ENCODE measurements at places on chromosomes 7 and 10.

GRCh38 chr10:44466236-44466635, 81.3 kb upstream of the CXCL12 start:
- H3K27ac ChIP-seq, result no peak overlapping the region
- H3K4me3 ChIP-seq, result no peak overlapping the region
- DNase-seq, result no peak
- H3K27me3 ChIP-seq, result no peaks in the 10 kb centered on the region
- H3K4me1 ChIP-seq, result no peaks in the 10 kb centered on the region

DNA sequence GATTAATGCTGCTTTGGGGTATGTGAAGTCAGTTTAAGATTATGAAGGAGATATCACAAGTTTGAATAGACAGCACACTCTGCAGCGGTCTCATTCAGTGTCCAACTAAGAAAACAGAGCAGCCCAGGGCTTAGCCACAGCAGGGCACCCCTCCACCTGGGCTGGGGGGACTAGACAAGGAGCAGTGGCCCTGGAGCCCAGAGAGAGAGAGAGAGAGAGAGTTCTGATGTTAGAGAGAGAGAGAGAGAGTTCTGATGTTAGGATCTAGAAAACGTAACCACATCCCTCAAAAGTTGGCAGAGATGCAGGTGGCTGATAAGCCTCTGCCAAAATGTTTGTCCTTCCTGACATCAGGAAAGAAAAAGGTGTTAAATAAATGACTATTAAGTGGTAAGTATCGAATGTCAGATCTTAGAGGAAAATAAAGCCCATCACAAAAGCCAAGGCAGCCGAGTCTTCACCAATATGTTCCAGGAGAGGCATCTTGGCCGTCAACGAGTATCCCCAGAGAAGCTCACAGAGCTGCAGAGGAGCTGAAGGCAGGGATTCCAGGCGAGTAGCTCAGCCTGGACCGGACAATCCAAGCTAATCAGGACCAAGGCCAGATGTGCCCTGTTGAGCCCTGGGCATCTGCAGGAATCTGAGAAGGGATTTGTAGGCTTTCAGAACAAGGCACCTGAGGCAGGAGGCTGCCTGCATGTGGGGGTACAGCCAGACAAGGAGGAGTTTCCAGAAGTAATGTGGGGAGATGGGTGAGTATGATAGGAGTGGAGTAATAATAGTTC, 150.1 kb upstream of the TCF7L2 start:
- no peaks in the 10 kb centered on the region for H3K36me3 ChIP-seq
- no peak for DNase-seq
- no peak overlapping the region for H3K27ac ChIP-seq
- no peaks in the 10 kb centered on the region for H3K4me1 ChIP-seq

GRCh38 chr7:158487631-158488151, 99.9 kb downstream of the PTPRN2 start:
- H3K36me3 ChIP-seq, result no peaks in the 10 kb centered on the region
- no peak overlapping the region for H3K4me3 ChIP-seq
- no peak overlapping the region for H3K27ac ChIP-seq
- no peaks in the 10 kb centered on the region for H3K4me1 ChIP-seq
- H3K27me3 ChIP-seq, result peaks cover 3% of the 10 kb centered on the region

DNA sequence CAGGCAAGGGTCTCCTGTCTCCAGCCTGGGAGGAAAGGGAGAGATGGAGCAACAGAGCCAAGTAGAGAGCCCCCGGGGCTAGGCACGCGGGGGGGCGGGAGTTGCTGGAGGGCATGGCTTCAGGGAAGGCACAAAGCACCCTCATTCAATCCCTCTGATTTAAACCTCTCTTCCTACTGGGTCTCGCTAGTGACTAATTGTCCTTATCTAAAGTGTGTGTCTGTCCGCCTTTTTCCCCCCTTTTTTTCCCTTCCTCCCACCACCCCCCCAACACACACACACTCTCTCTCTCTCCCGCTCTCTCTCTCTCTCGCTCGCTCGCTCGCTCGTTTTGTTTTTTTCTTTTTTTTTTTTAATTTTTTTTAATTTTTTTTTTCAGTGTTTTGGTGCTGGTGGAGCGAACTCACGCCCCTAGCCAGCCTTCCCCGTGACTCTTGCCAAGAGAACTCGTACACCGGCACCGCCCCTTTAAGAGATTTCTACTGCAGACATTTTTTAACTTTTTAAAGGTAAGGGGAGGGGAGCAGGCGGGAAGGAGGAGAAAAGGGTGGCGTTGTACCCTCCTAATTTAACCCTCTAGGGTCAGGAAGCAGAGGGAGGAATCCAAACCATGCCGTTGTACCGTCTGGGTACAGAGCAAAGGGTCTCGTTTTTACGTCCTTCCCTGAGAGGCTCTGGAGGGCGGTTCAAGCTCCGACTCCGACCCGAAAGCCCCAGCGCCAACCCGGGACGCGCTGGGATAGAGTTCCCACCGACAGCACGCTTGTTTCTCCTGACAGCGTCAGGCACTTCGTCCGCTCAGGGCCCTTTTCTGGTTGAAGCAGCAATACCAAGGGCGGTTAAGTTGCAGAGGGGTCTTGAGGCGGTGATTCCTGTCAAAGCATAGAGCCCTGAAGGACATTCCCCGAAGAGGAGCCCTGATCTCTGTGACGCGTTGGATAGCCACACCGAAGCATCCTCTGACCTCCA, at the start of gene HPSE2:
HPSE2 (minus strand) TSS at position 195 of the 969 bp plus-strand sequence.
- no peak for DNase-seq
- no peaks in the 10 kb centered on the region for H3K4me1 ChIP-seq
- no peak within 1 kb of the TSS for H3K27ac ChIP-seq
- no peaks in the 10 kb centered on the region for H3K36me3 ChIP-seq
- H3K27me3 ChIP-seq, result peaks cover 9% of the 10 kb centered on the region
- H3K4me3 ChIP-seq, result no peak within 1 kb of the TSS

DNA sequence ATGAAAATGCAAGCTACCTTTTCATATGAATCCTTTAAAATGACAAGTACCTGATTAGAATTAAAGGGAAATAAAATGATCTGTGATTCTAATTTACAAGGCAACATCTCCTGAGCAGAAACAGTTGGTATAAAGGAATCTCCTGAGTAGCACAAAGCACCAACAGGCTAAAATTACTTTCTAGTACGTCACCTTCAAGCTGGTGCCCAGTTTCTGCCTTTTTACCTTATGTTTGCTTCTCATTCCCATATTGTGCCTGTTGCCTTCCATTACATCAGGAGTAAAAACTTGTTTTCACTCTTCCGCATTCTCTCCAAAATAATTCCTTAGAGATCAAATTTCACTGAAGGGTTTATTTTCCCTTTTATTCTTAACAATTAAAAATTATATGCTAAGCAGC, 587.1 kb upstream of the KCND2 start:
- no peaks in the 10 kb centered on the region for H3K4me1 ChIP-seq
- no peaks in the 10 kb centered on the region for H3K27me3 ChIP-seq
- no peak overlapping the region for H3K27ac ChIP-seq
- H3K4me3 ChIP-seq, result no peak overlapping the region
- DNase-seq, result no peak

Data from SJCRH30 (cell line).